ENCODE measurements at places on chromosomes 16 and 17. TPM values are rescaled to one million over a fixed set of nuclear protein-coding genes. Genes with fewer than 3 reads are reported as not detected.

MYL11 gene
- not detected for total RNA-seq

CDRT15 gene
- not detected for total RNA-seq

RHBDL1 gene
- total RNA-seq = 1.5 TPM

MPO gene
- total RNA-seq = 0.08 TPM

CNTD1 gene
- total RNA-seq = not detected

HCFC1R1 gene
- total RNA-seq = 37.0 TPM

GPR139 gene
- total RNA-seq = not detected

All from activated CD4-positive, alpha-beta memory T cell treated with anti-CD3 and anti-CD28 coated beads, Interleukin-2, amount 10 ng/mL, durations not matched to agents 7 days and 5 days (primary cell).